Endothelial cell (in vitro differentiated cells): ENCODE measurements at places on chromosomes 13 and 19. TPM values are rescaled to one million over a fixed set of nuclear protein-coding genes. Genes with fewer than 3 reads are reported as not detected.

ZNF681 gene
- 6.4 TPM for total RNA-seq

ADAT3 gene
- 10.5 TPM for total RNA-seq

MISP3 gene
- not detected for total RNA-seq

DNA sequence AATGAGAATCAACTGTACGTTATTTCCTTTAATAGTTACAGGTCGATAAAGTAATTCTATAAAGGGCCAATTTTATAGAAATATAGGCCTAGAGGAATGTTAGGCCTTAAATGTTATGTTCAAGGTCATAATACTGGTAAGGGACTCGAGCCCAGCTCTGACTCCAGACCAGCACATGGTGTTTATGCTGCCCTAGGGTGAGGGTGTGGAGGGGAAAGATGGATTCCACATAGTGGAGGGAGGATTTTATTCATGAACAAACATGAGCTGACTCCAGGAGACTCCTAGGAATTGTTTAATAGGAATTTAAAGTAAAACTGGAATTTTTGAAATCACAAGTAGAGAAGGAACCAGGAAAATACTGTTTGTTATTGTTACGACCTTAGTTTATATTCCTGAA is 139.9 kb downstream of the LACC1 start:
- H3K4me3 ChIP-seq, result no peak overlapping the region
- H3K27ac ChIP-seq, result no peak overlapping the region
- no peaks in the 10 kb centered on the region for H3K36me3 ChIP-seq
- peaks cover 34% of the 10 kb centered on the region for H3K4me1 ChIP-seq
- H3K27me3 ChIP-seq, result peaks cover 2% of the 10 kb centered on the region

DNA sequence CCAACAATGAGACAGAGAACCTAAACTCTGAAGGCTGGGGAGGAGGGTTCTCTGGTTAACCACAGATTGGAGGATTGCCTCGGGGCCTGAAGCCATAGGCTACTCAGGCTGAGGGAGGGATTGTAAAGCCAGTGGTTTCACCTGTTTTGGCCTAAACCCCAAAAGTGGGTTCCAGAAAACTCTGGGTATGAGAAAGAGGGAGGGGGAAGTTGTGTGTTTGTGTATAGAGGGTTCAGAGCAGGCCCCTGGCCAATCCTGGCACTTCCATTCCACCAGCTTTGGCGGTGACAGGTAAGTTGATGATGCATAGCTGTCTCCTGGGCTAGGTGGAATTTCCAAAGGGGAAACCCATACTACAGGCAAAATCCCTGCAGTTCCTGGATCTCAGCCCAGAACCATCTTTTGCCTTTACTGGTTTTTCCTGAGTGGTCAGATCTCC is 13.5 kb upstream of the CCDC97 start:
- H3K27ac ChIP-seq, result peak overlapping the region; percentile 90
- H3K4me3 ChIP-seq, result no peak overlapping the region
- peaks cover 82% of the 10 kb centered on the region for H3K36me3 ChIP-seq
- H3K27me3 ChIP-seq, result no peaks in the 10 kb centered on the region
